ENCODE measurements at places on chromosomes 5 and 9.

DNA sequence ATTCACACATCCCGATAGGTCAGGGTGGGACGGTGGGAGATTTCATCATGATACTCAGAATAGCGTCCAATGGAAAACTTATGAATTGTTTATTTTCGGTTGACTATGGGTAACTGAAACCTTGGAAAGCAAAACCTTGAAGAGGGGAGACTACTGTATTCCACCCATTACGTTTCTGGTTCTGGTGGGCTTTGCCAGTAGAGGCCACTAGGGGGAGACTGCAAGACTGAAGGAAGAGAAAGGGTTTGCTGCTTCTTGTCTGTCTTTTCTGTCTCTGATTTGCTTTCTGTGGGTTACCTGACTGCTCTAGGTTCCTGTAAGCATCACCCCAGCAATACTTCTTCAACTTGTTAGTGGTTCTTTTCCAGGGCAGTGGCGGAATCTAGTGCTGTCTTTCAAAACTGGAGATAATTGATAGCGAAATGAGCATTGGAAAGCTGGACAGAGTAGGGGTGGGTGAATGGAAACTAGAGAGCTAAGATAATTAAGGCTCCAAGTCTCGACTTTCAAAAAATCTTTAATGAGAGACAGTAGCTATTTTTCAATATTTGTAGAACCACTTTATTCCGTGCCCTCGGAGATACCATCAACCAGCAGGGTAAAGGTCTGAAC, 27.0 kb downstream of the GRIN3A start:
- DNase-seq: no peak

DNA sequence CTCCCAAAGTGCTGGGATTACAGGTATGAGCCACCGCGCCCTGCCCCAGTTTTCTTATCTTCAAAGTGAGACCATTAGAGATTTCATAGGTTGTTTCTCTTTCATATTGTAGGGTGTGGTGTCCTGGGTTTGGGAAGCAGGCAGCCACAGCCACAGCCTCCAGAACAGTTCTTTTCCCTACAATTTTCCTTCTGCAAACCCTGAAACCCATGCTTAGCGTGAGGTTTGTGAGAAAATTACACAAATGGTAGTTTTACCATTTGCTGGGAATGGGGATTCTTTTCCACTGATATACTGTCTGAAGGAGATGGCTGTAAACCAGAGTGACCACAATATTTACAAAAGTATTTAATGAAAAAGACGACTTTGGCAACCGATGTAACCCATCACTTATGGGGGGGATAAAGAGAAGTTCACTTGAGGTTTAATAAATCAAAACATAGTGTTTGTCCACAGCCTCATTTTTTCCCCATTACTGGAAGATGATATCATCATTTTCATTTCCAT, 26.7 kb upstream of the ECM2 start:
- no peak for DNase-seq

DNA sequence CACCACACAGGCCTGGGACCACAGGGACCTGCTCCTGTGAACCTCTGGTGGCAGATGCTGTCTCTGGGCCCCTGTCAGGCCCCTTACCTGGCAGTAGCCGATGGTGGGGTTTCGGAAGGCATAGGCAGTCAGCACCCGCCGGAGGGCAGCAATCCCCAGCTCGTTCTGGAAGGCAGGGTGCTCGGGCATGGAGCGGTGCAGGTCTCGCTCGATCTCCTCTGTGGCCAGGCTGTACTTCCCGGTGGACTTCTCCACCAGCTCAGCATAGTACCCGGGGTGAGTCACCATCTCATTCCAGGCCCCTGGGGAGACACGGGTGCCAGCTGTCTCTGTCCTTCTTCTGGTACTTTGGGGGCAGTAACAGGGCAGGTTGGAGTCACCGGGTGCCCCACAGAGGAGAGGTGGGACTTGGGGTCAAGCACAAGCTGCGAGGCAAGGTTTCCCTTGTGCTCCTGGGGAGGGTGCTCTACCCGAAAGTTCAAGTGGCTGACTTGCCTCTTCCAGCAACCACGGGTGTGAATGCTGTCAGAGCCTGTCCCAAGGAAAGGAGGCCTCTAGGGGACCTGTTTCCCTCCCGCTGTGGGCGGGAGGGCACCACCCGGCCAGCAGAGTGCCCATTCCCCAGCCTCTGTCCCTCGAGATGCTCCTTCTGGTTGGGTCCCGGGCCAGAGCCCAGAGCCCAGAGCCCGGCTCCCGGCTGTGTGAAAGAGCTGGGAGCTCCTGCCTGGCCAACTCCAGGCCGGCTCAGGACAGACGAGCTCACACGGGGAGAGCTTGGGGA, 19.8 kb upstream of the MRNIP start:
- no peak for DNase-seq

GRCh38 chr5:140153905-140154304, 21.1 kb upstream of the CYSTM1 start:
- DNase-seq: no peak

Data from stimulated activated effector memory CD8-positive, alpha-beta T cell treated with anti-CD3 and anti-CD28 coated beads, Interleukin-12 subunit alpha, Interleukin-12 subunit beta, amount 100 ng/mL, for 72 hours (primary cell).